Stimulated activated CD4-positive, alpha-beta T cell treated with anti-CD3 and anti-CD28 coated beads, TNF-alpha, amount 100 ng/mL, for 24 hours (primary cell): ENCODE measurements at places on chromosomes 4 and X.

- no peak for DNase-seq
Measured at GRCh38 chr4:92265798-92266197, 38.0 kb upstream of the GRID2 start.

- DNase-seq: no peak
Measured at GRCh38 chr4:114997576-114998247, 115.7 kb downstream of the NDST4 start.

DNA sequence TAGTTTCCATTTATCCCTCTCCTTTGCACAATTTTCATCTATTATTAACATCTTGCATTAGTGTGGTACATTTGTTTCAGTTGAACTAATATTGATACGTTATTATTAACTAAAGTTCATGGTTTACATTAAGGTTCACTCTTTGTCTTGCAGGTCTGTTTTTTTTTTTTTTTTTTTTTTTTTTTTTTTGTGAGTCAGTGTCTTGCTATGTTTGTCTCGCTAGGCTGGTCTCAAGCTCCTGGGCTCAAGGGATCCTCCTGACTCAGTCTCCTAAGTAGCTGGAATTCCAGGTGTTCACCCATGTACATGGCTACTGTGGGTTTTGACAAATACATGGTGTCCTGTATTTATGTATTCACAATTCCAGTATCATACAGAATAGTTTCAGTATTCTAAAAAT is 6.8 kb downstream of the TBC1D19 start:
- no peak for DNase-seq

GRCh38 chr4:38804654-38805295 is at the start of gene TLR1:
TSS of gene TLR1 (minus strand) at chr4:38804791. CDS start at chr4:38798831, 5,960 bp downstream.
- DNase-seq: no peak

DNA sequence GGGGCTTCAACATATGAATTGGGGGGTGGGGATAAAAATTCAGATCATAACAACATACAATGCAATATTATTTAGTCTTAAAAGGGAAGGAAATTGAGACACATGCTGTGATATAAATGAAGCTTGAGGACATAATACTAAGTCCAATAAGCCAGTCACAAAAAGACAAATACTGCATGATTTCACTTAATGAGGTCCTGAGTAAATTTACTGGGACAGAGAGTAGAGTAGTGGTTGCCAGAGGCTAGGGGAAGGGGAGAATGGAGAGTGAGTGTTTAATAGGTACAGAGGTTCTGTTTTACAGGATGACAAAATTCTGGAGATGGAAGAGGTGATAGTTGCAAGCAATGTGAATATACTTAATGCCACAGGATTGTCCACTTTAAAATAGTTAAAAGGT is 89.2 kb upstream of the RAPGEF2 start:
- no peak for DNase-seq

DNA sequence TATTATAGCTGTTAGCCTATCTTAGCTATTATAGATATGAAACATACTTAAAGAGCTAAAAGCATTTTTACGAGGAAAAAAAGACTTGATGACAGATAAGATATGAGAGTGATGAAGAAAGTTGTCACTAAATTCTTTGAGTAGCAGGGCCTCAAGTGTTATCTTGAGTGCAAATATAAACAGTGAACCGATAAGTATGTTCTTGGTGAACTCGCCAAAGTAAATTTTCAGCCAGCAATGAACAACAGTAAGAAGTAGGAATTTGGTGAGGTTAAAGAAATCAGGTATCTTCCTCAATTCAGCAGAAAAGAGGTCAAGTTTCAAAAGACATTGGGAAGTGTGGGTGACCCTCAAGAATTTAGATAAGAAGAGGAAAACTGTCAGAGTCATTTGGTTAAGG is 471.8 kb upstream of the FTHL17 start:
- DNase-seq: no peak

DNA sequence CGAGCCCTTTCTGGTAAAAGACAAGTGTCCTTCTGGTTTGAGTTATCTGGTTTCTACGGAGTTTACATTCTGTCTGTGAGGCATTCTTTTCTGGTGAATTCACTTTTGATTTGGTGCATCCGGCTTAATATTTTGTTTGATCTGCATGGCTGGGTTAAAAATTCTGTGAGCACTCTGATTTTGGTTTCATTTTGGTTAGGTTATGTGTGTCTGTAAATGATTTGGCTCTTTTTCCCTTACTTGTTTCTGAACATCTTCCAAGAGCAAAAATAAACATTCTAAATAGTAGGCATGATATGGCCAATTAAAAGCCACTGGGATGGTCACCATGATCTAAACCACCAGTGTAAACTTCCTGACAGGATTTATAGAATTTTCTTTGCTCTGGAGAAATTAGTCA is 85.7 kb upstream of the PTPN13 start:
- no peak for DNase-seq

DNA sequence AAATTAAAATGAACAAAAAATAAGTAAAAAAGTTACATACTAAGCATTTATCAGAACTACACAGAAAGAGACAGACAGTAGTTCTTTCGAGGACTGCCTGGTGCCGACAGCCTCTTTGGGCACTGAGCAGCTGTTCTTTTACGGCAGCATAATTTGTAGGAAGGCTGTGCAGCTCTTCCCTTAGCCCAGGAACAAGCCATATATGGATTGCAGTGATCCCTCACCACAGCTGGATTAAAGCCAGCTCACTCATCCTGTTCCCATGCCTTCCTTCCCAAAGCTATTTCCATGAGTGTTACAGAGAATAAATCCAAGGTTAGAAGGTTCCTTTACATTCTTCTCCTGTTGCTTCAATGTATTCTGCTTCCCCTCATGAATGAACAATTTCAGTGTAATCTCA is 71.7 kb downstream of the DDX60L start:
- no peak for DNase-seq

- DNase-seq: no peak
Measured at GRCh38 chr4:86564795-86565194, 29.3 kb upstream of the PTPN13 start.

GRCh38 chrX:65985922-65986588 is 53.8 kb downstream of the VSIG4 start:
- peak; percentile 26 for DNase-seq

DNA sequence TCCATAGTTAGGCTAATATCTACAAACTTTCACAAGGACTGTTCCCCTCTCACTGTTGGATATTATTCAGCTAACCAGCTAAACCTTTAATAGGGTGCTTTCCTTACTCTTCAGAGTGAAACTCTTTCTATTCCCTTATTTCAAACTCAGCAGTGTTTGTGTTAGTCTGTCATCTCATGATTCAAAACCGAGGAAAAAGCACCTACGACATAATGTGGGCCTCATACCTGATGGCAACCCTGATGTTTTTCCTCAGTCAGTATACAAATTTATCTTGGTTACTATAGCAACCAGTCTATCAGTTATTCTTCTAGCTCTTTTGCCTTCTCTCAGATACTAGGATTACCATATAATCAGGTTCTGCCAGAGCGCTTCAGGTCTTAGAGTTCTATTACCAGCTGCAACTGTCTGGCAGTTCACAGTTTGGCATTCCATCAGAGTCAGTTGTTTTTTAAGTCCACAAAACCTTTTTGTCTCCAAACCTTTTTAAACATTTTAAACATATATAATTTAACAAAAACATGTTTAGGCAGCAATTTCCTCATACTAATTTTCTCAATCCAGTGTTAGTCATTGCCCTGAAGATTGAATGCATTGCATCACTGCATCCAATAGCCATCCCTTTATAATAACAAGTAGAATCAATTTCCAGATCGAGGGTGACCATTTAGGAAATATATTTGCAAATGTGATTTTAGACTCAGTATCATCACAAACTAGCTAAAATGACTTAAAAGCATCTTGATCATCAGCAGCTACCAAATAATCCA is 7.4 kb downstream of the WDR44 start:
- no peak for DNase-seq

DNA sequence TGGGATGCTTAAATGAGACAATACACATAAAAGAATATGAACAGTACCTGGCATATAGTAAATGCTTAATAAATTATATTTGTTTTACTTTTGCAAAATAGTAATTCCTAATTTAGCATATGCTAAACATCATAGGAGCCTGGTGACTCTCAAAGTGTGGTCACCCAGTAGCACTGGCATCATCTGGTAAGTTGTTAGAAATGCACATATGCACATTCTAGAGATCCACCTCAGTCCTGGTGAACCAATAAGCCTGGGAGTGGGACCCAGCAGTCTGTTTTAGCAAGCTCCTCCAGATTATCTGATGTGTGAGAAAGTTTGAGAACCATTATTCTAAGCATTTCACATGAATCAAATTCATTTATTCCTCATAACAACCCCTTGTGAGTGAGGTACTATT is 830.4 kb downstream of the RPA4 start:
- DNase-seq: no peak

- DNase-seq: no peak
Measured at GRCh38 chrX:110310000-110310790, 7.7 kb downstream of the AMMECR1 start.

GRCh38 chr4:186930024-186930423 is 206.4 kb upstream of the FAT1 start:
- DNase-seq: no peak

- no peak for DNase-seq
Measured at GRCh38 chr4:26094076-26094475, 180.1 kb downstream of the SMIM20 start.

DNA sequence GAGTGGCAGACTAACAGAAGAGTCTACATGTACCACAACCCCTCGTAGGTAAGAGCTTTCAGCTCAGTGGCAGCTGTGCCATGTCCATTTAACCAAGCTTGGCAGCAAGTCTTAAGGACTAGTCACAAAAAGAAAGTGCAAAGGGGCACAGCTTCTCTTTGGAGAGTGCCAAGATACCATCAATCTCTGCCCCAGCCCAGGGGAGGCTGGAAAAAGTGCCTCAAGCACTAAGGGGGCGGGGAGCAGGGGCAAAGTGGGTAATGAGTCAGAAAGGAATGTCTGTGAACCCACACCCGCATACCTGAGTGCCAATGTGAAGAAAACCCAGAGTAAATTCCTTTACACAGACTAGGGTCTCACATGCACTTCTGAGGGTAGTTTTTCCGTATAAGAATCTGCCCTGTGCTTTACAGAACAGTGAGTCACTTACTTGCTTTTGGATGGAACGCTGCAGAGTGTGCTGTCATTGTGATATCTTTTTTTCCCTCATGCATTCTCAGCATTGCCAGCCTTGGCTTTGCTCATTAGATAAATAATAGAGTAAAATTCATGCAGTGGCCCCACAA is 219.8 kb downstream of the ZNF674 start:
- DNase-seq: peak; percentile 45

GRCh38 chr4:55124322-55125076 is 896 bp downstream of the KDR start:
- no peak for DNase-seq

DNA sequence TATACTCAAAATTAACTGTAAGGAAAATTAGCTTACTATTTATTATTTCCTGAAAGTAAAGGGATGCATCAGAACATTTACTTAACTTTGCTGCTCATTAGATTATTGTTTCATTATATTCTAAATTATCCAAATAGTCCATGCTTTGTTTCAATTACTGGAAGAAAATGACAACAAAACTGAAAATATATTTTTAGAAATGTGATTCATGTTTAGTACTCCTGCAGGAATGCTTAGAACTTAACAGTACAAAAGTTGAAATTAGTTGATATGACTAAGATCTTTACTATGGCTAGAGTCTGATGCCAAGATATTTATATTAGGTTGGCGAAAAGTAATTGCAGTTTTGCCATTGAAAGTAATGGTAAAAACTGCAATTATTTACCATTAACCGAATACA is 660.5 kb upstream of the PABPC4L start:
- no peak for DNase-seq

DNA sequence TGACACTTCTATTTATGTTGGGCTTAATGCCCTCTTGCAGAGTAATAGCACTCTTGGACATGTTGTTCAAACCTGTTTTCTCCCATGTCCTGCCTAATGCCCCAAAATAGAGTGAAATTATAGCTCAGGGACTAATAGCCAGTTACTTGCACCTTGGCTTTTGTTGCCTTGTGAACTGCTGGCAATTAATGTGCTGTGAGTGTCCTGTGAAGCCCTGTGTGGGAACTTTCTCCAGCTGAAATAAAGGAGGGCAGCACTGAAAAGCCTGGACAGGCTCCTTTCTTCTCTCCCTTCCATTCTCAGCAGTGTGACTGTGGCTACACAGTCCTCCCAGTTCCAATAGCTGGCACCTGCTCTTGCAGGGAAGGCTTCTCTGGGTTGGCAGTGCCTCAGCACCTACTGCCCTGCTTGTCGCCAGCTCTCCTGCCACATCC is 72.4 kb downstream of the DCLK2 start:
- DNase-seq: no peak

- no peak for DNase-seq
Measured at GRCh38 chr4:30948653-30949052, 228.5 kb downstream of the PCDH7 start.

- DNase-seq: no peak
Measured at GRCh38 chr4:78179196-78179595, 122.1 kb downstream of the FRAS1 start.

DNA sequence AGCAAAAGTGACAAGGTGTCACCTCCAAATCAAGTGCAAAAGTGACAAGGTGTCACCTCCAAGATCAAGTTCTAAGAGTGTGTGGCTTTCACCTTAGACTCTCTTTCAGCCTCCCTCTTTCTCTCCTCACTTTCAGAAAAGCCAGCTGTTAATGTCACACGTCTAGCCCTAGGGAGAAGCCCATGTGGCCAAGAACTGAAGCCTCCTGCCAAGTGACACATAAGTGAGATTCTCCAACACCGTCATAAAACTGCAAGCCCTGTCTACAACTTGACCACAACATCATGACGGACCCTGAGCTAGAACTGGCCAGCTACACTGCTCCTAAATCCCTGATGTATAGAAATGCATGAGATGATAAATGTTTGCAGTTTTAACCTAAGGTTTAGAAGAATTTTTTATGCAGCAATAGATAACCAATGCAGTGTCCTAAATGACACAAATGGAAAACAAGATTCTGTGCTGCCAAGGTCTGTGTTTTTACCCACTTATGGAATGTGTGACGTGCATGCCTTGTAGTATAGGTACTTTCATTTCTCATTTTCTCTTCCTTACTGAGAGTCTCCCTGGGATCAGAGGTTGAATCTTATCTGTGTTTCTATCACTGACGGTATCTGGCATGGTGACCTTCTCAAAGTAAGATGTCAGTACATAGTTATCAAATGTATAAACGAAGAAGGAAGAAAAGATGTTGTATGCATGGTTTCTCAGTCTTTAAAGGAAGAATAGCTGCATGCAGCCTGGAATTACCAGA is 25.0 kb downstream of the NLGN4X start:
- DNase-seq: no peak

DNA sequence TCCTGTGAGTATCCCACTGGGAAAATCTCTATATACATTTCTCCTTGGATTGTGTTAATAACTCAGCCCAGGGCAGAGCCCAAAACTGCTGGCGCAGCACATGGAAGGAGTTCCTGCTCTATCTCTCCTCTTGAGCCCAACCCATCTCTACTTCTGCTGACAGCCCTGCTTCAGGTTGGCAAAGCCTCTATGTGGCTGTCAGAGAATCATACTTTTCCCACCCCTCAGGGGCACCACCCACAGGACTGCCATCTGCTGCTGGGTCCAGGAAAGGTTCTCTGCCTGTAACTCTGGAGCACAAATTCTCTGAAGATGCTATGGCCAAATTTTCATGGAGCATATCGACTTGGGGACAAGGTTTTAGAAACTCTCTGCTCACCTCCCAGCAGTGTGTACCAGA is 278.5 kb upstream of the EMCN start:
- no peak for DNase-seq
